ENCODE measurements at places on chromosomes 12 and 14.
A peak's percentile ranks its signal among the peaks of the same experiment; 100 is the strongest.

GRCh38 chr12:88310666-88311065 is 168.6 kb downstream of the TMTC3 start:
- DNase-seq: no peak

DNA sequence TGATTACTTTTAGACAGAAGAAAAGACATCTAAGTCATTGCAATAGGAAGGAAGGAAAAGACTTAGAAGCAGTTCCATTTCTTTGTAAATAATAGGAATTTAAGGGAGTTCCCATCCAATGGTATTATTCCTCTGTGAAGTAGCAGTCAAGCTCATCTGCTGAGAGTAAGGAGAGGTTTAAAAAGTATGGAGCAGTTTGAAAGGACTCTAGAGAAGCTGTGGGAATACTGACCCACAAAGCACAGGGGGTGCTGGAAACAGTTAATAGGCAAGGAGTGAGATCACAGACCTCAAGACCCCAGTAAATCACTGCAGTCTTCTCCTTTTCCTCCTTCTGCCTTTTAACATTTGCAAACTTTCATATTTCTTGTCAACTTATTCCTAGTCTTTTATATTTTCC is 428.5 kb downstream of the ADAMTS20 start:
- DNase-seq: no peak

- no peak for DNase-seq
Observed at GRCh38 chr12:102169922-102170621, 27.6 kb downstream of the PMCH start.

DNA sequence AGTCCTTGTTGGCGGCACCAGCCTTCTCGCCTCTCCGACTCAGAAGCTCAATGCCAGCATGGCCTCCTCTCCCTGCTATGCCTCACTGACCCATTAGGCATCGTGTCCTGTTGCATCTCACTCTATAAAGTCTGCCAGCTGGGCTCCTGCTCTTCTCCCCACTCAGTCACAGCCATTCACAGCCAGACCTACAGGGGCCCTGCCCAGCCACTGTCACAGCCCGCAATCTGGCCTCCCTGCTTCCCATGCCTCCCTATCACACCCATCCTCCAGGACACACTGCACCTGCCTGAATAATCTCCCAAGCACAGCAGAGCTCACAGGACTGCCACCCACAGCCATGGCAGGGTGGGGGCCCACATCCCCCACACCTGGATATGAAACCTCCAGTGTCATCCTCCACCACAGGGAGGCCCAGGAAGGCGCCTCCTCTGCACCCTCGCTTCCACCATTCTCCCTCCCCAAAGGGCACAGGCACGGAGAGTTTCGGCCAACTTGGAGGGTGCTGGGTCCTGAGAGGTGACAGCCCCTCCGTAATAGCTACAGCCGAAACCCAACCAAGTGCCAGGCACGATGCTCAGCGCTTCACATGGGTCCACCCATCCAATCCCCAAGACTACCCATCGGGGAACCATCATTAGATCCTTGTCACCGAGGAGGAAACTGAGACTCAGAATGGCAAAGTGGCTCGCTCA is 370.3 kb downstream of the BCL11B start:
- DNase-seq: no peak

- DNase-seq: no peak
Observed at GRCh38 chr12:52010152-52010622, 3.4 kb downstream of the TAMALIN start.

DNA sequence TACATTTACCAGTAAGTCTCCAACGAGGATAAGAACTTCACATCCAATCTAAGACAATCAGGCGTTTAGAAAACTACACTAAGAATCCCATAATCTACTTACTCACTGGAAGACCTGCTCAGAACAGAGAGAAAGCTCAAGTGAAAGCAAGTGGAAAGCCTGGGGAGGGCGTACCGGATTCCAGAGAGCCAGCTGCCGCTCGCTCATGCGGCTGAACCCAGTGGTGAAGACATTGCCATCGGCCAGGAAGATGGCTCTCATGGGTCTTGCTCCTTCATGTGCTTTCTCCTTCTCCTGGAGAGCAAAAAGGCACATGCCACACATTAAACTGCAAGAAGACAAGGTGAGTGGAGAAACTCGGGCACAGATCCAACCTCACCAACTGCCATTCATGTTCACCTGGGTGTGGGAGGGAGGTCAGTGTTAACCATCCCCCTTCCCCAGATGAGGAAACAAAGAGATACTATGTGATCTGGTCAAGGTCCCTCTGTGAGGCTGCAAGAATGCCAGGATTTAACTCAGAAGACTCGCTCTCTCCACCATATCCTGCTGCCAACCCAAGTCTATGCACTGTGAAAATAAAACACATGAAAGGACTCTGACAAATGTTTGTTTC is 23.5 kb upstream of the SELPLG start:
- DNase-seq: no peak

GRCh38 chr12:88982694-88983093 is 369.6 kb downstream of the DUSP6 start:
- DNase-seq: no peak

- peak; percentile 41 for DNase-seq
Observed at GRCh38 chr12:53344824-53345485, 8.8 kb upstream of the SP7 start.

- no peak for DNase-seq
Observed at GRCh38 chr14:99192830-99193229, 79.2 kb downstream of the BCL11B start.

- no peak for DNase-seq
Observed at GRCh38 chr12:16349131-16349460, 1.7 kb downstream of the MGST1 start.

- no peak for DNase-seq
Observed at GRCh38 chr12:43352001-43352400, 200.0 kb downstream of the ADAMTS20 start.

DNA sequence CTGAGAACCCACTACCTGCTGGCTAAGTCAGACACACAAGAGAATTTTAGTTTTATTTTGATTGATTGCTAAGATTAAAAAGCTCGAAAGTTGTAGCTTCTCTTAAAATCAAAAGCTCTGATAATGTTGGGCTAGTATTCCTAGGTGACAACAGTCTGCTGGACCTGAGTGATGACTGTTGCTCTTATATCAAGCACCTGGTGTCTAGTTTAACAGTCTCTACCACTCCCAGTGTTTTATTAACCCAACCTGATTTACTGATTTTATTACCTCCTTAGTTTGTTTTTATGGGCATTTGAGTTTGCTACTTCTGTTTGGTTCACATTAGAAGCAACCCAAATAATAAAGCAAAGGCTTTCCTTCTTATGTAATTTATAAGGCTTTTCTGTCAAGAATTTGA is 41.8 kb downstream of the ATP6V1D start:
- no peak for DNase-seq

GRCh38 chr14:24255931-24256711 is 6.9 kb downstream of the TGM1 start:
- DNase-seq: no peak

GRCh38 chr12:68267892-68268396 is 14.5 kb upstream of the IL22 start:
- DNase-seq: no peak

- DNase-seq: no peak
Observed at GRCh38 chr14:34018564-34019244, 67.8 kb upstream of the EGLN3 start.

GRCh38 chr12:113428482-113428881 is 6.3 kb downstream of the SDSL start:
- DNase-seq: no peak

GRCh38 chr14:99945732-99946651 is 119.2 kb upstream of the EVL start:
- no peak for DNase-seq

- DNase-seq: no peak
Observed at GRCh38 chr14:65606460-65606859, 193.9 kb downstream of the FUT8 start.

DNA sequence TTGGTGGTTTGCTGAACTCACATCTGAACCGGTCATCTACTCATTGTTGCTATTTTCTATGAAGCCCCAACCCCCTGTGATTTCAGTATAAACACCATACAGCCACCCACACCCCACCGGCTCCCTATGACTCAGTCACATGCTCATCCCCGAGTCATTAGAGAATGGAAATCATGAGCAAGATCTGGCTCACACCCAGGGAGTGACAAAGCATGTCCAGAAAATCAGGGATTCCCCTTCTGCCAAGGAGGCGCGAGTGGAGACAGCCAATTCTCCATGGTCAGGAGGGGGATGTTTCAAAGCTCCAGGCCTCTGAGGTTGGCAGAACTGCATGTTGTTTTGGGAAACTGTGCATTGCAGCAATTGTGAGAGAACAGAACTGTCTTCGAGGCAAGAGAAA is 657.5 kb upstream of the TBX3 start:
- no peak for DNase-seq

GRCh38 chr14:99768381-99768780 is 24.8 kb upstream of the EML1 start:
- DNase-seq: no peak

- no peak for DNase-seq
Observed at GRCh38 chr12:119649202-119649808, 18.6 kb upstream of the PRKAB1 start.

DNA sequence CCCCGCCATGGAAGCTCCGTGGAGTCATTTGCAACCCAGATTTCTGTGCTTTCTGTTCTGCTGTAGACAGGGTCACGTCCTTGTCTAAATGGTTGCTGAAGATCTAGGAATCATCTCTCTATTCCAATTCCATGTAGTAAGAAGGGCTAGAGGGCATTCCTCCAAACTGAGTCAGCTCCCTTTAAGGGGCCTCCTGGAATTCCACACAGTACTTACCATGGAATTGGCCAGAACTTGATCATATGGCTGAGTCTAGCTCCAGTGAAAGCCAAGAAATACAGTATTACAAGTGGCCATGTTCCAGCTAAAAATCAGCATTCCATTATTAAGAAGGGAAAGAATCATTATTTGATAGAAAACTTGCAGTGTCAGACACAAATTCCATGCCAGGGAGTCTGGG is 171.9 kb downstream of the PRKCH start:
- DNase-seq: no peak

- no peak for DNase-seq
Observed at GRCh38 chr12:89386138-89386537, 33.8 kb upstream of the DUSP6 start.
